ENCODE measurements at places on chromosomes 5 and 9.
A peak's percentile ranks its signal among the peaks of the same experiment; 100 is the strongest.

DNA sequence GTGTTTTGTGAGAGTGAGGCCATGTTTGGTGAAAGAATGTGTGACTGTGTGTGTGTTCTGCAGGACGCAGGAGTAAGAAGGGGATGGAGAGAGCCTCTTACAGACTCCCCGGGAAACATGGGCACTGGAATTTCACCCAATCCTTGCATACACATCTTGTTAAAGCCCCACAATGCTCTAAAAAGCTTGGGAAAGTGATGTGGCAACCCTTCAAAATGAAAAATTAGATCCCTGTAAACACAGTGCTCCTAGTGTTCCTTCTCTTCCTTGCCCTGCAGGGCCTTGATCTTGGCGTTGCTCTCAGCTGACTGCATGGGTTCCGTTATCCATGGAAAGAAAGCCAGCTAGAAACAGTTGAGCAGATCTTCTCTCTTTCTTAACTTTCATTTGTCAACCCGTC lies 701.7 kb downstream of the SEMA5A start:
- no peak for DNase-seq

- no peak for DNase-seq
These were observed 359.6 kb downstream of the DEPDC1B start for GRCh38 chr5:60340326-60340725.

DNA sequence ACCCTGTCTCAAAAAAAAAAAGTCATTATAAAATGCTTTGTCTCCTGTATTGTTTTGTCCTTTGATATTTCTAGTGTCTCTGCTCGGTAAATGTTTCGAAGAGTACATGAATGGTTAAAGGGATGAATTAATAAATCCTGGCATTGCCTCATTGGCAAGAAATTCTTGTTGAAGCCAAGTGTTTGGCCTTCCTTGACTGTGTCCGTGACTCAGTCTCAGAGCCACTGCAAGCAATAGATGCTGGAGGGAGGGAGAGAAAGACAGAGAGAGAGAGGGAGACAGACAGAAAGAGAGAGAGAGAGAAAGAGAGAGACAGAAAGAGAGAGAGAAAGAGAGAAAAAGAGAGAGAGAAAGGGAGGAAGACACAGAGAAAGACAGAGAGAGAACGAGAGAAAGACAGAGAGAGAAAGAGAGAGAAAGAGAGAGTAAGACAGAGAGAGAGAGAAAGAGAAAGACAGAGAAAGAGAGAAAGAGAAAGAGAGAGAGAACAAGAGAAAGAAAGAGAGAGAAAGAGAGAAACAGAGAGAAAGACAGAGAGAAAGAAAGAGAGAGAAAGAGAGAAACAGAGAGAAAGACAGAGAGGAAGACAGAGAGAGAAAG lies 72.5 kb upstream of the RXRA start:
- DNase-seq = no peak

DNA sequence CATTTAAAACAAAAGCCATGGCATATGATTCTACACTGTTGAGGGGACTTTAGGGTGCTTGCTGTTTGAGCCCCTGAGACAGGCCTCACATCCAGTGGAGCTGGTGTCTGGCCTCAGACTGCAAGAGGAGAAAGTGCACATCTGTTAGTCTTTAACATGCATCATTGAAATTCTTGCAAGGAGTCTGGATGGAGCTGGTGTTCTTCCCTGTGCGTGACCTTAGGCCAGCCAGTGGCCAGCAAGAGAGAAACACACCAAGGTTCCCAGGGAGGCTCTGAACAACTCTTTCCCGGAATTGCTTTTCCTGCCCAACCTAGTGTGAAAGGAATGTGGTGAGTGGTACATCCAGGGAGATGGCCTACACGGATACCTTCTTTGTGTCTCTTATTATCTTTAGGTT lies 282.8 kb upstream of the TNC start:
- no peak for DNase-seq

GRCh38 chr5:138330813-138331448 lies 673 bp downstream of the CDC25C start:
- no peak for DNase-seq

DNA sequence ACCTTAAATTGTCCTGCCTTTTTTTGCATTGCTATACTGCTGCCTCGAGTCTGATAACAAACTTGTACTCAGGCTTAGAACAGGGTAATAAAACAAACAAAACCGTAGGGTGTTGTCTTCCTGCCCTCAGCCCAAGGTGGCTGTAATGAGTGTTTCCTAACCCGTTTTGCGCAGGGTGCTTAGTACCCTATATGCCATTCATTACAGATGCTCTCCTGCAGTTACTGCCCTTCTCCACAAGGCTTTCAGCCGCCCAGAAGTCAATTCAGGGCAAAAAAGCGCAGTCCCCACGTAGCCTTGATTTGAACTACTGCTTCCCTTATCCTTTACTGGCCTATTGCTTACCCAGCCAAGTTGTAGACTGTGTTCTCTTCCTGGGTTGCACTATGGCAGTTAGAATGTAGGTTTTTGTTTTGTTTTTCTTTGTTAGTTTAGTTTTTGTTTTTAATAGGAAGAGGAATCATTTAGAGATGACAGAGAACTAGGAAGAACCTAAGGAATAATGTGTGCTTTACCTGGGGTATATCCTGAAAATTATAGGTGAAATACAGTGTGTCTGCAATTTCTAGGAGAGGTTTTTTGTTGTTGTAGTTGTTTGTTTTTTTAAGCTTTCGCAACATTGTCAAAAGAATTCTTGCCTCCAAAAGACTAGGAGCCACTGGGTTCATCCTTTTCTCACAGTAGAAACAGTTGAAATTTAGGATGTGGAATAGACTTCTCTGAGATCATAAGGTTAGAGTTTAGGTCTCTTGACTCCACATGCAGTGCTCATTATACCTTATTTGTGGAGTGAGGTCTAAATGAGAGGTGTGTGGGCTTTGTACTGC lies 1.3 kb downstream of the HMGXB3 start:
- peak; percentile 1 for DNase-seq

DNA sequence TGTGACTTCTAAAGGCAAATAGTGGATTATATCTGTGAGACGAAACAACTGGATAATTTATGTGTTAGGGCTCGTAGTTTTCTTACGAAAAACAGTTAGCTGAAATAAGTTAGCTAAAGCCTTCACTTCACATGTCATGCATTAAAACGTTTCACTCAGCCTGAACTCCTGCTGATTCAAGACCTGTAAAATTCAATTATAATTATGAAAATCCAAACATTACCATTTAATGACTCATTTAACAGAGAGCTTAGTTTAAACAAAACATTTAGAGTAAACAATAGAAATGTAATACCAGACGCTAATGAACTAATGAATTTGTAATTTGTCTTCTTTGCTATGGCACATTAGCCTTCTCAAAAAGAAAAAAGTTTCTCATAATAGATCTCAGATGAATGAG lies 1.7 kb downstream of the TAL2 start:
- DNase-seq = no peak

GRCh38 chr5:2335733-2336515 lies 415.6 kb downstream of the IRX2 start:
- DNase-seq = no peak

DNA sequence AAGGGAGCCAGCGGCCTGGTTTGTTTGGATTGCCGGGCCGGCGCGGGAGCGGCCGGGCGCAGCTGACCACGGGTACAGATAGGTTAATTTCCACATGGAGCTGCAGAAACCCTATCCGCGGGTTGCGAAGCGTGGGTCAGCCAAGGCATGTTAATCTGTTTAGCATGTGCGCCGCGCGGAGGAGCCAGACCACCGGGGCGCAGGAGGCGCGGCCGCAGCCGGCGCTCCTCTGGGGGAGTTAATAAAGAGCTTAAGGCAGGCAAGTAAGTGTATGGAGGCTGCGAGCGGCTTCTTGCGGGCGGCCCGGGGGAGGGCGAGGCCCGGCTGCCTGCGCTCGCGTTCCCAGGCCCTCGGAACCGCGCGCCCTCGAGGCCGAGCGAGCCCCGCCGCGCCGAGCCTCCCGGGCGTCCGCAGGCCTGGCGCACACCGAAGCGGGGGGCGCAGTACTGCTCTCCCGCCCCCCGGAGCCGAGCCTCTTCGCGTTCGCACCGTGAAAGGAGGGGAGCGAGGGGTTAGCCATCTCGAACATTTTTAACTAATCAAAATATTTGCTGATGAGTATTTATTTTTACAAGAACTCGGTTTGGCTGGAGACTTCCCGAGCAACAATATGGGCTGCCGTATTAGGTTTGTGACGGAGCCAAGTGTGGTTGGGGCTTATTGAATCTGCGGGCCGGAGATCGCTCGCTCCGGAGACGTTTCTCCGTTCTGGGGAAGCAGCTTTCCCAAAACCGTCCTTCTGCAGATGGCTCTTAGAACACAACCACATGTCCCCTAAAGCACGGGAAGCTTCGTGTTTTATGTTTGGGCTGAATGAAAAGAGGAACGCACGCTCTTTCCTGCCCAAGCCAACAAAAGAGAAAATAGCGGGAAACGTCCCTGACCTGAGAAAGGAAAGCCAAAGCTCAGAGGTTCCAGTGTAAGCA lies 28.8 kb downstream of the FOXD1 start:
- DNase-seq = no peak

- DNase-seq = no peak
These were observed 44.8 kb downstream of the PARP8 start for GRCh38 chr5:50711280-50711679.

DNA sequence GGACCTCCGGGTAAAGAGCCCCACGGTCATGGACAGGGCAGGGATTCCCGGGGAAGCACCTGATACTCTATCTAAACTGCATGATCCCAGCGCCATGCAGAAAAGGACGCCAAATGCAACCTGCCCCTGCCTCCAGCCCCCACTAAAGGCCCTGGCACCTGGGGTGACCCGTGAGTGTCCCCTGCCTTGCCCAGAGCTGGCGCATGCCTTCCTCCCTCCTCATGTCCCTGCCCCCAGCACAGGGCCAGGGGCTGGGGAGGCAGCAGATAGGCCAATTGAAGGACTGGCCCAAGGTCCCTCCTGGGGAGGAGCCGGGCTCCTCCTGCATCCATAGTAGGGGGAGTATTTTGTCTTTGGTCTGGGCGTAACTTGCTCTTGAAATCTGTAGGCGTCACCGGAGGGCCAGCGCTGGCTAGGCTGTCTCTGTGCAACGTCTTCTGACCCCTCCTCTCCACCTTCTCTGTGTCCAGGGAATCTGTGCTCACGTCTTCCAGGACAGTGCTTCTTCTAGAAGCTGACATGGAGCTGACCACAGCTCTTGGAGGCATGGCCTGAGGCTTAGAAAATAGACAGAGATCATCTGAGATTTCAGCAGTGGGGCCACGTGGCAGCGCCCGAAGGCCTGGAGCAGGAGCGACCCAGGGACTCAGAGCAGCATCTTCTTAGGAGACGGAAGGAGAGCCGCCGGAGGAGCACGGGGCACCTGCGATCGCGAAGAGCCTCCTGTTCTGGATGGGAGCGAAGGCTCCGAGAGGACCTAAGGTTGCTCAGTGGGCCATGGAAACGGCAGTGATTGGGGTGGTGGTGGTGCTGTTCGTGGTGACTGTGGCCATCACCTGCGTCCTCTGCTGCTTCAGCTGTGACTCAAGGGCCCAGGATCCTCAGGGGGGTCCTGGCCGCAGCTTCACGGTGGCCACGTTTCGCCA lies 660 bp downstream of the SPAAR start:
- DNase-seq = no peak

- no peak for DNase-seq
These were observed 3.6 kb downstream of the AK1 start for GRCh38 chr9:127873886-127874285.

GRCh38 chr9:28320616-28321015 lies 747.3 kb upstream of the C9orf72 start:
- DNase-seq = no peak

DNA sequence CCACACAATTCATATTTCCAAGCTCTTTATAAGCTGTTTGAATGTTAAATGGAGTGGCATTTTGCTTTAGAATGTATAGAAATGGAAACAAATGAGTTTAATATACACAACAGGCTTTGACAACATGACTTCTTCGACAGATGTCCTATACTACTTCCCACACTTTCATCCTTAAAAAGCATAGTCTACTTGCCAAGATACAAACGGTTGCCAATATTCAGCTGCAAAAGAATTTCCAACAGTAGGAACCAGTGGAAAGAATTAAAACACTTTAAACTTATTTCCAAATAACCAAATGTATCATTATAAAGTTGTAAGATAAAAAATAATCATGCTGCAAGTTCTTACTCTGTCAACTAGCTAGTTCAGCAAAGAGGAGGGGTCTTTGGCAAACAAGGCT lies 456.4 kb downstream of the PDE4D start:
- no peak for DNase-seq

DNA sequence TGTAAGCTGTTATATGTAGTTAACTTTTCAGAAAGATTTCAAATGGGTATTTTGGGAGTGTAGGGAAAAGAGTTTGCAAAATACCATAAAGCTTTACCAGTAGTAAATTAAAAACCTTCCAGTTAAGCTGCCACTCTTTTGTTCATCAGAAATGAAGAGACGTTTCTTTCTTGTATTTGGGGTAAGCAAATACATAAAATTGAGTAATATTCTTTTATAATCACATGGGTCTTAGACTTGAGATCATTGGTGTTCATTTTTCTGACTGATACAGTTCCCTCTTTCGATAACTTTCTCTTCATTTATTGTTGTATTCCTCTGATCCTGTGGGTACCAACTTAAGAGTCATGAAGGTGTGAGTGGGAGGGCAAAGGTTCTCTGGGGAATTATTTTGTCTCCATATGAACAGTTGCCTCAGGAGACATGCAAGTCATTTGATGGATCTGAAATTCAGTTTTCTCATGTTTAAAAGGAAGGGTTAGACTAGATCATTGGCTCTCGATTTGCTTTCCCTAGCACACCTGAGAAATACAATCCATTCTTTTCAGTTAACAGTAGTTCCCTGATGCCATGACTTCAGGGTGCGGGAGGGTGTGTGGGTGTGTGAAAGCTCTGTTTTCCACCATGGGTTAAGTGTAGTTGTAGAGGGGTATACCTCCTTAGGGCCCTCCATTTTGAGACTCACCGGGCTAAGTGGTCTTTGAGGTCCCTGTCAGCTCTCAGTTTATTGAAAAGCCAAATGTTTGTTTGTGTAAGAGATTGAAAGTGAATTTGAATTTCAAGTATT lies 47.7 kb downstream of the CNTRL start:
- no peak for DNase-seq

DNA sequence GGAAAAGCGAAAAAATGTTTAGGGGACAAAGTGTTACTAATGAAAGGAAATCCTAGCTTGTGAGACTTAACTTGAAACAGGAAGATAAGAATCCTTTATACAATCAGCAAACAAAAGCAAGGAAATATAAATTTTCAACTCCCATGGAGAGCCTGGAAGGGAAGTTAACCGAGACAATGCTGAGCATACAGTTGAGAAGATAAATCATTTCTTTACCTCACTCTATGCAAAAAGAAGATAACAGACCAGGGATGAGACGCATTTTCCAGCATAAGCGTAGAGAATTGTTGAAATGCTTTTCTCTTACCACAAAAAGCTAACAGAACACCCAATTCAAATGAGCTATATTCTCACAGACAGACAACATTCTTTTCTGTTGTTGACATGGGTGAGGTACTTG lies 309.6 kb downstream of the CWC27 start:
- no peak for DNase-seq

Measured in NCI-H1092 (cell line).